ENCODE measurements at places on chromosomes 3 and 15. TPM values are rescaled to one million over a fixed set of nuclear protein-coding genes. Genes with fewer than 3 reads are reported as not detected.
A peak's percentile ranks its signal among the peaks of the same experiment; 100 is the strongest.

Gene SPINK8
- not detected for total RNA-seq

Gene CCDC33
- total RNA-seq: 0.38 TPM

Gene LRTM1
- not detected for total RNA-seq

DNA sequence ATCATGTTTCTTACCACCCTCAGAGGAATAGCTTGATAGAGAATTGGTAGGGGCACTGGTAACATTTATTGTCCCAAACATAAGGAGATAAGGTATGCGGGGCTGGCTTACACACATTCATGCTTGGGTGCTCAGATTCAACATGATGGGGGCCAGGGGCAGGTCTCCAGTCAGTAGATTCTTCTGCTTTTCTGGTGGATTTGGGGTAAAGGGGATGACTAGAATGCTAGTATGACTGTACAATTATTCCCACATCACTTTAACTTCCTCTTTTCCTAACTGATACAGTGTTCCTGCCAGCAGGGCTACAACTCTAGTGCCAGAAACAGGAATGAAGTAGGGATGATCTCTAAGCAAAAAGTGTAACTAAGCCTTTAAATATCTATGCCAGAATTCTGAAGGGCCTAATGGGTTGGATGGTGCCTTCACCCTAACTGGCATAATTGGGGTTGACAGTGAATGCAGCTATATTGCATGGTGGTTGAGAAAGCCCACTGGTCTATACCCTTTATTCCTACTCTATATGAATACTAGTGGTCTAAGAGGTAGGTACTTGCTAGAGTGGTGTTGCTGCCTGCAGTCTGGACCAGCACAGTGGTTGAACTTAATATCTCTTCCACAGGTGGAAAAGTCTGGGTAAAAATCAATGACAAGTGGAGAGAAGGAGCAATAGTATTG is 117.4 kb downstream of the IL12A start:
- DNase-seq: no peak

DNA sequence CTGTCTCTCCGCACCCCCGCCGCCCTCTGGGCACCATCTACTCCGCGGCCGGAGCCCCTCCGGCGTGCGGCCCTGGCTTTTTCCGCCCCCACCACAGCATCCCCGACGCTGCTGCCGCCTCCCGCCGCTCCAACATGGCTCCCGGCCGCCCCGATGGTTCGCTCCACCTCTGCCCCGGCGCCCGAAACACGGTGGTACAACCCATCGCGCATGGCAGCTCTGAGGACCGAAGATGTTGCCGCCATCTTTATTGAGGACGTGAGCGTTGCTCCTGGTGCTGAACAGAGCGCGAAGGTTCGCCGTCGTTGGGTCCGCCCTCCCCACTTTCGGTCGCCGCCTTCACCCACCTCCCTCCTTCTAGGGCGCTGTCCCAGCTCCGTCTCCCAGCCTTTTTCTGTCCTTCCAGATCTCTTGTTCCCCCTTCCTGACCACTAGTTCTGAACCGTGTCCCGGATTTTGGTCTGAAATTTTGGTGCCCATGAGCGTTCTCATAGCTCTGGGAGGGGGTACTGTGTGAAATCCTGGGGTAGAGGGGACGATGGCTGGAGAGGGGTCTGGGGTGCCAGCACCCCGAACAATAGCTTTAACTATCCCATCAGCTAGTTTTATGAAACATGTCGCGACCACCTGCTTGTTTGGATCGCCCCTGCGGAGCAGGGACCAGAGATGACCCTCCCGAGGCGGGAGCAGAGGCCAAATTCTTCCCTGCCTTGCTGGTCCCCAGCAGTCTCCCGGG is at the start of gene CELSR3:
Gene CELSR3, minus strand, starts transcription at position 134 of the 736 bp plus-strand sequence. CDS start 252 bp downstream, outside the sequence.
- DNase-seq: peak; percentile 74

GRCh38 chr3:115208066-115208750 is 61.1 kb upstream of the ZBTB20 start:
- DNase-seq: no peak

DNA sequence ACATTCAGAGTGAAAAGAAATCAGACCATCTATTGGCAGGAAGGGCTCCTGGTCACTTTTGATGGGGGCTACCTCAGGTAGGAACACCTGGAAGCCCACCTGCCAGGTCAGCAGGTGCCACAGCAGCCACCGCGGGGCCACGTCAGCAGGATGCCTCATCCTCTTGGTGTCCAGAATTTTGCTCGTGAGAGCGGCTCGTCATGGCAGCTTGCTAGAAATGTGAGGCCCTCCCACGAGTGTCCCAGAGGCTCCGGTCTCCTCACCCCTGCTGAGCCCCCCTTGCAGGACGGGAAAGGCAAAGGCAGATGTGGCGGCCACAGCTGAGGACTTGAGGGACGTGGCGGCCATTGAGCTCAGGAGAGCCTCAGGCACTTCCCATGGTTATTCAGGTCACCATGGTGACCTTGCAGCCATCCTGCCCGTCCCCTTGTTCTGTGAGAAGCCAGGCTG is 129.4 kb downstream of the LRRK1 start:
- DNase-seq: no peak

GRCh38 chr15:44788748-44789147 is 52.4 kb downstream of the TRIM69 start:
- peak; percentile 83 for DNase-seq

DNA sequence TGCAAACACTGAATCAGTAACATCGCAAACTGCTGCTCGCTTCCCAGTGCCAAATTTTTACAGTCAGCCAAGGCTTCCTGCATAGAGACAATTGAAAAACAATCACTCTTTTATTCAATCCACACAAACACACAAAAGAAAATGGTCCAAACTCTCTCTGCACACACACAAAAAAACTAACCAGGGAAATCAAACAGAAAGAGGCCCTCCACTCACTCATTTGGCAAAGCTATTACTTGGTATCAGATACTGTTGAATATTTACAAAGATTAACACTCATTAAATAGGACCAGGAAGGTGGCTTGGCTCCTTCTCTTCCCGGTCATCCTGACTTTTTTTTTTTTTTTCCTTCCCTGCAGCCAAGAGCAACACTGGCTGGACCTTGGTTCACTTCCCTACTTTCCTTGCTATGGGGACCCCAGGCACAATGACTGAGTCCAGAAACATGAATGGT is 62.4 kb upstream of the SPATA12 start:
- no peak for DNase-seq

GRCh38 chr3:195011231-195011834 is 259.6 kb downstream of the XXYLT1 start:
- no peak for DNase-seq

- no peak for DNase-seq
These were observed 38.6 kb downstream of the MGA start for GRCh38 chr15:41698779-41699178.

GRCh38 chr15:65222891-65223290 is 11.6 kb upstream of the CILP start:
- no peak for DNase-seq

- DNase-seq: no peak
These were observed 143.8 kb downstream of the SV2B start for GRCh38 chr15:91243826-91244225.

DNA sequence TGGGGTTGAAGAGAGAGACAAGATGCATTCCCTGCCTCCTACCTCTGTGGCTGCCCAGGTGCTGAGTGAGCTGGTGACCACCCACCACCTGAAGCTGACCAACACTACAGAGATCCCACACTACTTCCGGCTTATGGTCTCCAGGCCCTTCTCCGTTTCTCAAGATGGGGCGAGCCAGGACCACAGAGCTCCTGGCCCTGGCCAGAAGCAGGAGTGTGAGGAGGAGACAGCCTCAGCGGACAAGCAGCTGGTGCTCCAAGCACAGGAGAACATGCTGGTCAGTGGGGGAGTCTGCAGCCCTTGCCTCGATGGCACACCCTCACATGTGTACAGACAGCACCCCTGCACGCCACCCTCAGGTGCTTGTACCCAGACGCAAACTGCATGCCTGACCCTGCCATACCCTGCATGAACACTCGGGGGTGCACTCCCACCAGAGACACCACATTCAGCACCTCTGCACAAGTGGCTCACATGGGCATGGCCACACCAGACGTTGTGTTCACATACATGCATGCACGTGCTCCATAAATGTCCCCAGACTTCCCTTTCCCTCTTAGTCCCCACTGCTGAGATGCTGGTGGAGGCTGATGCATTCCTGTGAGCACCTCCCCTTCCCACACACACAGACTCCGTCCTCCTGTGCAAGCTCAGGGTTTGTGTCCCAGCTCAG is 19.0 kb downstream of the ACAA1 start:
- peak; percentile 87 for DNase-seq

DNA sequence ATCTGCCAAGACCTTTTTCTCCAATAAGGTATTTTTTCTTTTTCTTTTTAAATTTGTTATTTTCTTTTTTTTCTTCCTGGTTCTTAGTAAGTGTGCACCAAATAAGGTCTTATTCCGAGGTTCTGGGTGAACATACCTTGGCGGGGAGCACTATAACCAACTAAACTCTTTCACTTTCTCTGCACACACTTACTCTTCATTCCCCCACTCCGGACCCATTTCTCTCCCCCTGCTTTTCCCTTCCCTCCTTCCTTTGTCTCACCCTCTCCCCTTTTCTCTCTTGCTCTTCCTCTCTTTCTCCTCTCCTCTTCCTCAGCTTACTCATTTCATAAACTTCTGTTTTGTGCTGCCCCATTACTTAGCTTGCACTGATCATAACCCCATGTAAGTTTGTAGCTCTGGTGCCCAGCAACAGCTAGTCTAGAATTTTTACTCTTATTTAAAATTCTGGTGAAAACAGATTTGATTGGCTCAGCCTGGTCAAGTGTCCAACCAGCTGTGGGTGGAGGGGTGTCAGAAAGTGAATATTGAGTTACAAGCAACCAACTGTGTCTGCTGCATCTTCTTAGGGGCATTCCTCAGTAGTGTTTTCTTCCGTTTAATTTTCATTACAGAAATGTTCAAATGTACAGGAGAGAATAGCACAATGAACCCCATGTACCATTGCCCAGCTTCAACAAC is 297.5 kb downstream of the SHQ1 start:
- no peak for DNase-seq

DNA sequence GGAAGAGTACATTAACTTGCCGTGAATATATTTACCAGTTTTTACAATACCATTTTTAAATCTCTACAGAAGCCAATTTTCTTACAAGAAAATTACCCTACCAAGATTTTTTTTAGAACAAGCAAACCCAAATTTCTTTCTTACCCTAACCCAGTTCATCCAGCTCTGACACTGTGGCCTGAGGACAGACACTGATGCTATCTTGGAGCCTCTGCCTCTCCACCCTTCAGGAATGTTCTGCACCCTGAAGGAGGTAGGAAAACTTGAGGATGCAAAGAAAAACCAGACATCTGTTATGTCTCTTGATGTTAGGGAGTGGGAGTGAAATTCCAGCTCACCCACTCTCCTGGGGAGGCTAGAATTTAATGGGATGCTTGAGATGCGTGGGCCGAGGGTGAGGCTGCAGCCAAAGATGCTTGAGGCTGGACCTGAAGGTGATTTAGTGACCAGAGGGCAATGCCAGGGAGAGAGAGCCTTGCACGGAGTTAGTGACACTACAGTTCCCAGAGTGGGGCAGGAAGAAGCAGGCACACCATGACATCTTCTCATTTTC is 69.9 kb downstream of the LIPC start:
- no peak for DNase-seq

- DNase-seq: peak; percentile 16
These were observed 19.8 kb upstream of the NUDT16 start for GRCh38 chr3:131361464-131362421.

GRCh38 chr3:114144909-114145688 is 33.8 kb downstream of the DRD3 start:
- peak; percentile 65 for DNase-seq

- DNase-seq: no peak
These were observed 72.1 kb downstream of the TLE3 start for GRCh38 chr15:70025413-70026296.

Data from activated CD8-positive, alpha-beta T cell treated with anti-CD3 and anti-CD28 coated beads for 36 hours (primary cell).